NCI-H1417 treated with DMSO at 0.1 percent for 48 hours (cell line): ENCODE measurements at places on chromosomes 13 and 19.
A peak's percentile ranks its signal among the peaks of the same experiment; 100 is the strongest.

GRCh38 chr19:14497228-14497921 lies 1.4 kb upstream of the GIPC1 start:
- DNase-seq = no peak

DNA sequence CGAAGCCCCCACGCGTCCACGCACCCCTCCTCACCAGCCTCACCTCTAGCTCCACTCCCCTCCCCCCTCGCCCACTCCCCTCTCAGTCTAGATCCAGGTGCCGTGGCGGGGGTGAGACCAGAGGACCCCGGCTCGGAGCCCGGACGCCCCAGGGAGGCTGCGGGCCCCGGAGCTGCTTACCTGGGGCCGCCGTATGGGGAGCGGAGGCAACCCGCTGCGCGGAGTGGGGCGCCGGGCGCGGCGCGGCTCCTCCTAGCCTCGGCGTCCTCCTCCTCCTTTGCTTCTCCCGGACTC lies 353 bp downstream of the ENOX1 start:
- DNase-seq = no peak

DNA sequence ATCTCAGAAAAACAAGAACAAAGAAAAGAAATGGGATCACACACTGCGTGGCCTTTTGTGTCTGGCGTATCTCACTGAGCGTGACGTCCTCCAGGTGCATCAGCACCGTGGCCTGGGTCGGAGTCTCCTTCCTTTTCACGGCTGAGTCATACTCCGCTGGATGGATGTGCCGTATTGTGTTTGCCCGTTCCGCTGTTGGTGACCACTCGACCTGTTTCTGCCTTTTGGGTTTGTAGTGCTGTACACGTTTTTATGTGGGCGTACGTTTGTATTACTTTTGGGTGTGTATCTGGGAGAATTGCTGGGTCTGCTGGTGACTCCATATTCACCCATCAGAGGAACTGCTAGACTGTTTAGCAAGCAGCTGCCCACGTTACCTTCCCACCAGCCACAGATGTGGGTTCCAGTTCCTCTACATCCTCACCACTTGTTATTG lies 11.4 kb downstream of the ARID3A start:
- no peak for DNase-seq

DNA sequence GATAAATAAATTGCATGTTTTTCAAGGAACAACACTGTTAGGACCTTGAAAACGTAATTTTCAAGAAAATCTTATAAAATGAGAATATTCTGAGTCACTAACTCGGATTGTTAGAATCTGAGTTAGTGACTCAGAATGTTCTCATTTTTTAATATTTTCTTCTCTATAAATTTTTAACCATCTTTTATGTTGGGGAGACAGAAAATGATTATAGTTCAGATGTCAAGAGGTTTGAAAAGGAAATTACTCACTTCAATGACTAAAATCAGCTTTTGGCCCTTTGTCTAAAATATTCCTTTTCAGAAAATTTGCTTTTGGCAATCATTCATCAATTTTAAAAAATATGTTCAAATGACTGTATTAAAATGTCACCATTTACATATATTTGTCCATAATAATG lies 264.2 kb upstream of the EDNRB start:
- no peak for DNase-seq

- no peak for DNase-seq
Observed at GRCh38 chr19:3284759-3285646, 60.5 kb downstream of the CELF5 start.

- DNase-seq = no peak
Observed at GRCh38 chr13:108779308-108779707, 149.9 kb downstream of the MYO16 start.

DNA sequence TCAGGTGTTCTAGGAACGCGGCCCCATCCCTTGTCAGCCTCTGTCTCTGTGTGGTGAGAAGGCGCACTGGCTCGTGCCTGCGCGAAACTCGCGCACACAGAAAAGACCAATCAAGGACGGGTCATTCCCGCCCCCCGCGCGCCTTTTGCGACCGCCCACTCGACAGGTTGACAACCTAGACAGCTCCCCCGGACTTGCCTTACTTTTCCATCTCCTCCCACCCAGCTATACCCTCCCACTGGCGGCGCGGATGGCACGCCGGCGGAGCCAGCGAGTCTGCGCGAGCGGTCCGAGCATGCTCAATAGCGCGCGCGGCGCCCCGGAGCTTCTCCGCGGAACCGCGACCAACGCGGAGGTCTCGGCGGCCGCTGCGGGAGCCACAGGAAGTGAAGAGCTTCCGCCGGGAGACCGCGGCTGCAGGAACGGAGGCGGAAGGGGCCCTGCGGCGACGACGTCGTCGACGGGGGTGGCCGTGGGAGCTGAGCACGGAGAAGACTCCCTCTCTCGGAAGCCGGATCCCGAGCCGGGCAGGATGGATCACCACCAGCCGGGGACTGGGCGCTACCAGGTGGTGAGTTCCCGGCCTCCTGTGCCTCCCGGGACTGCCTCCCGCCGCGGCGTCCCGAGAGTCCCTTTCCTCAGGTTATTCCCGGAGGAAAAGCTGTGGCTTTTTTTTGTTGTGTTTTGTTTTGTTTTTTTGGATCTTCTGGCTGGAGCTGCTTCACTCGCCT lies at the start of gene NDFIP2:
Gene NDFIP2, plus strand, starts transcription at position 202 of the 731 bp plus-strand sequence. Its CDS starts 49 bp downstream, at position 251.
- DNase-seq = peak; percentile 94

- DNase-seq = no peak
Observed at GRCh38 chr13:111659219-111659775, 338.9 kb downstream of the TEX29 start.

DNA sequence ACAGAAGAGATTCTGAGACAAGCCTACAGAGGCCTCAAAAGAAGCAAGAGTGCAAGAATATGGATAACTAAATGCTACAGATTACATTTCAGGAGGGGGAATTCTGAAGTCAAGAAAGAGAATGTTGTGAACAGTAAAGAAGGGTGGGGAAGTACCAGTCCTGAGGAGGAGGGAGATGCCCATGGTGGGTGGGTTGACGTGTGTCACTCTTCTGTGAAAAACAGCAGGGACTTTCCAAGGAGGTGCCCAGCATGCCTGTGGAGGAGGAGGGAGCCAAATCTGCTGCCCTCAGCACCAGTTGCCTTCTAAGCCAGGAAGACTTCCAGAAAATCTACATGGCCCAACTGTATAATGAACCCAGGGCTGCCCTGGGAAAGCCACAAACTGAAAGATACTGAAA lies 87.7 kb downstream of the SGCG start:
- DNase-seq = no peak

DNA sequence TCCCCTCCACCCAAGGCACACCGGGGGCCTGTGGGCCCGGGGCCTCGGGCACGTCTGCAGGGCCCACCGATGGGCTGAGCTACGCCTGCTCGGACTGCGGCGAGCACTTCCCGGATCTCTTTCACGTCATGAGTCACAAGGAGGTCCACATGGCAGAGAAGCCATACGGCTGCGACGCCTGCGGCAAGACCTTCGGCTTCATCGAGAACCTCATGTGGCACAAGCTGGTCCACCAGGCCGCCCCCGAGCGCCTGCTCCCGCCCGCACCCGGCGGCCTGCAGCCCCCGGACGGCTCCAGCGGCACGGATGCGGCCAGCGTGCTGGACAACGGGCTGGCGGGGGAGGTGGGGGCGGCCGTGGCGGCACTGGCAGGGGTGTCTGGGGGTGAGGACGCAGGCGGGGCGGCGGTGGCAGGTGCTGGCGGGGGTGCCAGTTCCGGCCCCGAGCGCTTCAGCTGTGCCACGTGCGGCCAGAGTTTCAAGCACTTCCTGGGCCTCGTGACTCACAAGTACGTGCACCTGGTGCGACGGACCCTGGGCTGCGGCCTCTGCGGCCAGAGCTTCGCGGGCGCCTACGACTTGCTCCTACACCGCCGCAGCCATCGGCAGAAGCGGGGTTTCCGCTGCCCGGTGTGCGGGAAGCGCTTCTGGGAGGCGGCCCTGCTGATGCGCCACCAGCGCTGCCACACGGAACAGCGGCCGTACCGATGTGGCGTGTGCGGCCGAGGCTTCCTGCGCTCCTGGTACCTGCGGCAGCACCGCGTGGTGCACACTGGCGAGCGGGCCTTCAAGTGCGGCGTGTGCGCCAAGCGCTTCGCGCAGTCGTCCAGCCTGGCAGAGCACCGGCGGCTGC lies 8.6 kb downstream of the ZNF784 start:
- DNase-seq = no peak

- no peak for DNase-seq
Observed at GRCh38 chr19:45473367-45473681, 5.5 kb downstream of the FOSB start.

GRCh38 chr13:33224686-33225085 lies 60.9 kb downstream of the STARD13 start:
- no peak for DNase-seq

- no peak for DNase-seq
Observed at GRCh38 chr13:113865427-113865826, 1.6 kb upstream of the GAS6 start.

DNA sequence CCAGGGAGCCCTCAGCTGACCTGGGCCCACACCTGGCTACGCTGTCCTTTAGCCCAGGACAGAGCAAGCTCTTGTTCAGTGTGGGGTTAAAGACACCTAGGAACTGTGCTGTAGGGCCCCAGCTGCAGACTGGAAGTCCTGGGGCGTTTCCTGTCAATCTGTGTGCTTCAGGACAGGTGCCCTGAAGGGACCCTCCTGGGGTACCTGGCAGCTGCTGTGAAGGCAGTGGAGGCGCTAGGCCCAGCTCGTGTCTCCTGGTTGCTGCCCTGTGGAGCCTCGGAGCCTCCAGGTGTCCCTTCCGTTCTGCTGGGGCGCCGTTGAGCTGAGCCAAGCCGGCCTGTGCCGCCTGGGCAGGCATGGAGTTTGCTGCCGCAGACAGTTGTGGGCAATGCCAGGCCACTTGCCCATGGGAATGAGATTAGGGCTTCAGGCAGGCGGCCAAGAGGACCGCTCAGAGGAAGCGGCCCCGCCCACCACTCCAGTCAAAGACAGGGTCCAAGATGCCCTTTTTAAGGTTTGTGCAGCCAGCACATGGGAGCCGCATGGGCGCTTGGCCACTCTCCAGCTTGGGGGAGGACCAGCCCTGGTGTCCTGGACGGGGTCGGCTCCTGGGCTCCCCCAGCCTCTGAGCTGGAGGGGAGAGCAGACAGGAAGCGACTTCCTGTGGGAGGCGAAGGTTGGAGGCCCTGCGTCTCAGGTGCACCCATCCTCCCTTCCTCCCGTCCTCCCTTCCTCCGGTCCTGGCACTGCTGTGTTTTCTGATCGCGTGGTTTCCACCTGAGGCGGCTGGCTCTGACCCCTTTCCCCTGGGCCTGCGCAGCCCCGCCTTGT lies 4.0 kb downstream of the PTBP1 start:
- no peak for DNase-seq

DNA sequence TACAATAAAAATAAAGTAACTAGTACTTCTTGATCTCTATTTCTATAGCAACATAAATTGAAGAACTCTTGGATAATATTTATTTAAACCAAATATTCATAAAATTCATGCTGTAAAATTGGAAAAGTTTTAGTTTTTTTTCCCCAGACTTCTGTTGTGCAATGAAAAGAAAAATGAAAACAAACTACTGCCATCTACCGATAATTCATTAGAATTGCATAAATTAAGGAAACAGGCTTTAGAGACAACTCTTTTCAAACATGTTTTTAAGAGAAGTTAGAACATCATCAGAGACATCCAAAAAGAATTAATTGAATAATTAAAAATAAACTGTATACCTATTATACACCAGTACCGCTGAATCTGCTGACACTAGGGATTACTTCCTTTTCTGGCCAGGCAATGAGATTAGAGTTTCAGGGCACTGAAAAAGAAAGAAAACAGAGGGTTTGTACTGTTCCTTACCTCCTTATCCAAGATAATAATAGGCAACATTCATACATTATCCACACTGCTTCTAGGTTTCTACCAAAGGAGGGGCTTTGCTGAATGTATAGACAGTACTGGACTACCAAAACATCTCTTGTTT lies 4.9 kb downstream of the CCDC122 start:
- DNase-seq = no peak

DNA sequence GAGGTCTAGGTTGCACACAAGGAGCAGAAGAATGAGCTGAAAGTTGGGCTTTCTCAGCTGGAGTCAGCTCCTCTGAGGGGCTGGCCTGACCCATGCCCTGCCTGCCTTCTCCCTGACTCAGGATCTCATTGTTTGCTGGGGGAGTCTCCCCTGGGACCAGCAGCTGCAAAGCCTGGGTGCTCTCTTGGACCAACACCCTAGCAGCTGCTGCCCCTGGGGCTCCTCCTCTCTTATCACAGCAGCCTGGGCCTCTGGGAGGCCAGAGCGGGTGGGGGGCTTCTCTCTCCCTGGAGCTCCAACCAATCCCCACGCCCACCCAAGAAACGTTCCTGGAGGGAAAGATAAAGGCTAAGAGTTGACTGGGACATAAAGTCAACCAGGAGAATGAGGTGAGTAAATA lies 1.6 kb upstream of the FCGBP start:
- no peak for DNase-seq

GRCh38 chr13:94704377-94705080 lies 7.8 kb downstream of the SOX21 start:
- no peak for DNase-seq

GRCh38 chr13:50365408-50366391 lies 350.5 kb downstream of the KCNRG start:
- peak; percentile 99 for DNase-seq

DNA sequence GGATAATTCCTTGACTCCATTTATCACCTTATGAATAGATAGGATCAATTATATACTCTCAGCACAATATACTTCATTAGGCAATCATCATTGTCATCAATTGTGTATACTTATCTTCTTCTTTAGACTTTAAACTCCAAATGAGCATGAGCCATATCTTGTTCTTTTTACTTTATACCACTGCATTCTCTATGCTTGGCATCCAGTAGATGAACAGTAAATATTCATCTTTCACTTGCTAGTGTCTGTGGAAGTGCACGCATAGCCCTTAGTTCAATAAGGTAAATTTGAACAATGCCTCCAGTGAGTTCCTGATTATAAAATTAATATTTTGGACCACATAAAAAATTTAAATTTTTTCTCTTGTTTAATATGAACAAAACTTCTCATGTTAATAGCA lies 172.3 kb upstream of the SPRY2 start:
- DNase-seq = no peak

DNA sequence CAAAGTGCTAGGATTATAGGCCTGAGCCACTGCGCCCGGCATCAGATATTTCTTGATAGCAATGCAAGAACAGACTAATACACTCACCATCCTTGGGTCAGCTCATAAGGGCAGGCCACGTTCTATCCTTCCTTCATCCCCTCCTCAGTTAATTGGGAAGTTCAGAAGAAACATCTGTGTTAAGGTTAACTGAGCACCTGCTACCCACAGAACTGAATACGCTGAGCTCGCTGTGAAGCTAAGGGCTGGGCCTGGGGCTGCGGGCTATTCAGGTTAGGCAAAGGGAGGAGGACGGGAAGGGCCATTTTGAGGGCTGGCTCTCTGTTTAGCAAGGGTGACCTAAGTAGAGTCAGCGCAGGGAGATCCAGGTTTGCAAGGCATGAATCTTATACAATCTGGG lies 43.0 kb upstream of the UQCRFS1 start:
- no peak for DNase-seq

DNA sequence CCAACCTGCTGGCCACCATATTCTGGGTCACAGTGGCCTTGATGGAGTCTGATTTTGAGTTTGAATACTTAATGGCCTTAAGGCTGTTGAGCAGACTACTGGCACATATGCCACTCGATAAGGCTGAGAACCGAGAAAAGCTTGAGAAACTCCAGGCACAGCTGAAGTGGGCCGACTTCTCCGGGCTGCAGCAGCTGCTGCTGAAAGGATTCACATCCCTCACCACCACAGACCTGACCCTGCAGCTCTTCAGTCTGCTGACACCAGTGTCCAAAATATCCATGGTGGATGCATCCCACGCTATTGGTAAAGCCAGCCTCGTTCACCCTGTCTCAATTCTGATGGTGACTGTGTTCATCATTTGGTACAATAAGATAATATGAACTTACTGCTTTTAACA lies 77.5 kb downstream of the ZAR1L start:
- no peak for DNase-seq
